Urinary bladder (tissue), 4 donors: ENCODE measurements at places on chromosomes 1 and 21.

DNA sequence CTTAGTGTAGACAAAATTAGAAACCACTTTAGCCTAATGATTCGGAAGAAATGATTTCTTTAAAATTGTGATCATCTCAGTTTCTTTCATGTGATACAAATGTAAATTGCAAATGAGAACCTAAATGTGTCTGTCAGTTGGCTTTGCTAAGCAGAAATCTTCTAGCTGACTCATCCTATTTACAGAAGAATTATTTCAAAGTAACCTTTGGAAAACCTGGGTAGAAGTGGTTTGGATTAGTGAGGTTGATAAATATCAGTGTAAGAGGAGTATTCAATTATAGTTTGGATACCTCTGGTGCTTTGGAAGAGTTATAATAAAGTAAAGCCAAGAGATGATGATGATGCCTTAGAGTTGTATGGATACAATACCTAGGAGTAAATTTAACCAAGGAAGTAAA lies 37.4 kb downstream of the CC2D1B start:
- DNase-seq, result no peak

DNA sequence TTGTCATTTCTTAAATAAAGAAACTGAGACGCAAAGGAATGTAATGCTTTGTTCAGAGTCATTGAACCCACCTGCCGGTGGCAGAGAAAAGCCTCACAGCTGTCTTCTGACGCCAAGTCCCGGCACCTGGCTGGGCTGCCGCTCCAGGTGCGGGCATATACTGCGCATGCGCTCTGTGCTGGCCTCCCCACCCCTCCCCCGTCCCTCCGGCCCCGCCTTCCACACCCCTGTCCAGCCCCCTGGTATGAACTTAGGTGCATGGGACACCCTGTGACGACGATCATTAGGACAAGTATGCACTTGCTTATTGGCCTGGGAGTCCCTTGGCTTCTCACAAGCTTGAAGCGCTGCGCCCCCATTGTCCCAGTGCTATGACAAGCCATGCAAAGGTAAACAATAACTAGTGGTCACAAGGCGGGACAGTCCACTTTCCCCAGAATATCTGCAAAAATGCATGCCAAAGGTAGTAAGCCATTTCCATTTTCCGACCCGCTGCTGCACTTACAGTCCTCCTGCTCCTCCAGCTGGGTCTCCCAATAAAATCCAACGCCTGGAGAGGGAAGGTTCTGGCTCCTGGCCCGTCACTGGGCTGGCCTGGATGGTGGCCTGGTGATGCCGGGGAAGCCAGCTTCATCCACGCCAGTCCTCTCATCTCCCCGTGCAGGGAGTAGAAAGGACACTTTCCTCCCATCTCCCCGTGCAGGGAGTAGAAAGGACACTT lies 100.4 kb downstream of the PSMG1 start:
- no peak for DNase-seq

DNA sequence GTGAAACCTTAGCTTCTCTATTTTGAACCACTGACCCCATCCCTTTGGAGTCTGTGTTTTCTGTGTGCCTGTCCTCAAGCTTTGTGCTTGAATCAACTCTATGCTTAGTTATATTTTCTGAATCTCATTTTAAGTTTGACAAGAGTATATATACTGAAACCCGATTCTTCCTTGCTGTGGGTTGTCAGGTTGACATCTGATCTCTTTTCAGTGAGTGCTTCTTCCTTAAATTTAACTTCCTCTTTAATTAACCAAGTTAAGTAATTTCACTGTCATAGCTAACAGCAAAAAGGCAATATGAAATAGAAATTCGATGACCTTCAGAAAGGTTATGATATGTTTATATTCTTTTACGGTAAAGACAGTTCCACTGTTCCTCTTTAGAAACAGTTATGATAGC lies 69.4 kb downstream of the C1orf21 start:
- DNase-seq, result no peak

DNA sequence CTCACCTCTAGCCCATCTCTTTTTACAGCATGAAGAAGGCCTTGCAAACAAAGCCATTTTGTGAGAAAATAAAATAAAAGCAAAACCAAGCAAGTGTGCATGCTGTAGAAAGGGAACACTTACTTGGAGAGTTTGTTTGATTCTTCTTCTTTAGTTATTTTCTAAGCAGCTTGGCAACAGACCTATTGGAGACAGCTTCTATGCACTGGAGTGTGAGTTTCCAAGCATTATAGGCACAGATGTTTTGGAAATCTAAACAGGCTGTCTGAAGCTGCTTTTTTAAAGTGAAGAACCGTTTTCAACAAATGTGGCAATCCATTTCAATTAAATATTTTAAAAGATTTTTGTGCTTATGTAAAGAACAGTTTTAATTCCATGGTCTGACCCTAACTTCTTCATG lies 76.6 kb downstream of the NGF start:
- no peak for DNase-seq

DNA sequence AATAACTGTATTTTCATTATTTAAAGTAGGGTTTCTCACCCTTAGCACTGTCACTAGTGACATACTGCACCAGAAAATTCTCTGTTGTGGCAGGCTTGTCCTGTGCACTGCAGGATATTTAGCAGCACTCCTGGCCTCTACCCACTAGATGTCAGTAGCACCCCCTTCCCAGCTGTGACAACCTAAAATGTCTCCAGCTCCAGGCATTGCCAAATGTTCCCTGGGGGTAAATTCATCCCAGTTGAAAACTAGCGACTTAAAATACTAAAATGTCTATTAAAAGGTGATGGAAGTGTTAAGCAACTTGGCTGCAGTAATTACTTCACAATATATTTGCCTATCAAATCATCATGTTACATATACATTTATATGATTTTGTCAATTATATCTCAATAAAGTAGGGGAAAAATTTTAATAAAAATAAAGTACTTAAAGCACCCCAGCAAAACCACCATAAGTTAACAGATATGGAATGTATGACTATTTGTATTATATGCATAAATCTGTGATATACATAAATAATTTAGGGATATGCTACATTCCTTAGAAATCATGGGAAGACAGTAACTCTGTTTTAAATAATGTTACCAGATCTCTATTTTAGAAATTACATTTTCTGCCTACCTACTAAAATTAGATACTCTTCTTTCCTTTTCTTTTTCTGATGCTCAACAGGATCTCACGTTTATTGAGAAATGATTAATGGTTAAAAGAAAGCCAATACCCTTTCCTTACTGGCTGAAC lies 74.6 kb downstream of the ARID4B start:
- peak; percentile 10 for DNase-seq
